ENCODE measurements at places on chromosomes 13 and 19.

DNA sequence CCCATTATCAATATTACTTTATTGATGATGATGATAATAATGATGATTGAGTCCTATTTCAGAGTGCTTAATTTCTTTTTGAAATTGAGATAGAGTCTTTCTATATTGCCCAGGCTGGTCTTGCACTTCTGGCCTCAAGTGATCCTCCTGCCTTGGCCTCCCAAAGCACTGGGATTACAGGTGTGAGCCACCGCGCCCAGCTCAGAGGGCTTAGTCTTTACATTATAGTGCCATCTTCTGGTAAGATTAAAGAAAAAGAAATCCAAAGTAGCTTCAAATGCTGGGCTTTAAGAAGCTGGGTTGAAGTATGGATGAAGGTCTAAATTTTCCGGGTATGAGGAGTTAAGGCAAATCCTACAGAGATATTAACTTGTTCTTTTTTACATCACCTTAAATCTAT lies 3.4 kb upstream of the ZNF333 start:
- DNase-seq, result no peak

- DNase-seq, result peak; percentile 11
These were observed 42.3 kb downstream of the GJA3 start for GRCh38 chr13:20118268-20119140.

DNA sequence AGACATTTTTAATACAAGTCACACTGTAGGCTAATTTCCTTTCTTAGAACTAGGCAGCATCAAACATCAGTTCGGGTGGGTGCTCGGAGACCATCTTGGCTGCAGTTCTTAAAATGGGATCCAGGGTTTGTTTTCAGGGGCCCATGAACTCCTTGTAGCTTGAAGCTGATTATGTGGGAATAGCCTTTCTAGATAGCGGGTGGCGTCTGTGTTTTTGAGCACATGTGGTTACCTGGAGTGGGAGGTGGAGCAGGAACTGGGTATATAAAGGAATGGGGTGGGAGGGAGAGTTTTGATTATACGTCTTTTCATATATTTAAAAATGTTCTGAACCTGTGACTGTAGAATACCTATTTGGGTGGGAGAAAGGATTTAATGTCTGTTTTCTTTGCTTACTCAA lies 12.9 kb downstream of the CLPTM1 start:
- no peak for DNase-seq

DNA sequence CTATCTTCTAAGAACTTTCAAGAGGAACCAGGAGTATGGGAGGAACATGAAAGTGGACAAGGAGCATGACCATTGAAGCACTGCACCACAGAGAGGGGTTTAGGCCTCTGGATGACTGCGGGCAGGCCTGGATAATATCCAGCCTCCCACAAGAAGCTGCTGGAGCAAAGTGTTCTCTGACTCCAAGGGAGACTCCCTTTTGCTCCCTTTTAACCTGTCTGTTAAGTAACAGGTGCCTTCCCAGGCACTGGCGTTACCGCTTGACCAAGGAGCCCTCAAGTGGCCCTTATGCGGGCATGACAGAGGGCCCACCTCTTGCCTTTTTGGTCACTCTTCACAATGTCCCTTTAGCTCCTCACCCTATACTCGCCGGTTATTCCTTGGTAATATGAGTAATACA lies 666.2 kb downstream of the SLITRK6 start:
- no peak for DNase-seq

- DNase-seq, result no peak
These were observed 6.3 kb downstream of the ARHGAP45 start for GRCh38 chr19:1073063-1073955.

DNA sequence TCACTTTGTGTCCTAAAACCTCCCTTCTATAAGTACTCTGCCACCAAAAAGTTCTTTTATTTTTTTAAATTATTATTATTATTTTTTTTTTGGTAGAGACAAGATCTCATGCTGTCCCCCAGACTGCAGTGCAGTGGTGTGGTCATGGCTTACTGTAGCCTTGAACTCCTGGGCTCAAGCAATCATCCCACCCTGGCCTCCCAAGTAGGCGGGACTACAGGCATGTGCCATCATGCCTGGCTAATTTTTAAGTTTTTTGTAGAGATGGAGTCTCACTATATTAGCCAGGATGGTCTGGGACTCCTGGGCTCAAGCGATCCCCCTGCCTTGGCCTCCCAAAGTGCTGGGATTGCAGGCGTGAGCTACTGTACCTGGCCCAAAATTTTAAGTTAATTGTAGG lies 29.1 kb upstream of the GPI start:
- no peak for DNase-seq

GRCh38 chr13:46170687-46171086 lies 11.3 kb downstream of the LCP1 start:
- DNase-seq, result no peak

DNA sequence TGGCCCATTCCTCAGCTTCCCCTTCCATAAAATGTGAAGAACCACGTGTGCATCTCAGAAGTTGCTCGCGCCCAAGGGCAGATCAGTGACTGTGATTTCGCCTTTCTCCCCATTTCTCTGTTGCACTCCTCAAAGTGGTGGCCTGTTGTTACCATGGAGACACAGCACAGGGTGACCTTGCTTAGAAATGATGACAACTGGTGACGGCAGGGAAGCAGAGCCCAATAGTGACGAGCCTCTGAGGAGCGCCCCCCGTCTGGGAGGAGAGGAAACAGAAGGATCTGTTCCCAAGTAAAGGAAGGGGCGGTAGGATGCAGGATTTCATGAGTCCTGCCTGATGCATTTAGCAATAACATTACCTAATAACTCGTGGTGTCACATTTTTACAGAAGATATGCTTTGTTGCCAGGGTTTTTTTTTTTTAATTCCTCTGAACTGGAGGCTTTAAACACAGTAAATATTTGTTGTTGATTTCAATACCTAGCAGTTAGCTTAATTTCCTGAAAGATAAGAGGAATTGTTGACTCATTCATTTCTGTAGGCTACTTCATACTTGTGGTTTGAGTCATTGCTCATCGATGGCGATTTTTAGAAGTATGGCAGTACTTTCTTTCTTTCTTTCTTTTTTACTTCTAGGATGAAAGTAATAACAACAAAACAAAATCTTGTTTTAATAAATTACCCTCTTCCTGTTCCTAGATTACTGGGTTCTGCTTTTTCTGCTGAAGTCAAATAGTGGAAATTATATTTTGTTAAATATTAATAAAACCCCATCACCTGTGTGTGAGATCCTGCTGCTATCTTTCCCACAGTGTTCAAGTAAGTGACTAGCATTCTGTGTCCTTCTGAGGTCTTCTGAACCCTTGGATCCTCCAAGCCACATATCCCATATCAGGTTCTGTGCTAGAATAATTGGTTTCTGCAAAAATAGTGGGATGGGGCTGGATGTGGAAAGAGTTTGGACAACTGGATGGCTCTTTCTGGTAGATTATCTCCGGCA lies 36.0 kb downstream of the MBNL2 start:
- peak; percentile 50 for DNase-seq

DNA sequence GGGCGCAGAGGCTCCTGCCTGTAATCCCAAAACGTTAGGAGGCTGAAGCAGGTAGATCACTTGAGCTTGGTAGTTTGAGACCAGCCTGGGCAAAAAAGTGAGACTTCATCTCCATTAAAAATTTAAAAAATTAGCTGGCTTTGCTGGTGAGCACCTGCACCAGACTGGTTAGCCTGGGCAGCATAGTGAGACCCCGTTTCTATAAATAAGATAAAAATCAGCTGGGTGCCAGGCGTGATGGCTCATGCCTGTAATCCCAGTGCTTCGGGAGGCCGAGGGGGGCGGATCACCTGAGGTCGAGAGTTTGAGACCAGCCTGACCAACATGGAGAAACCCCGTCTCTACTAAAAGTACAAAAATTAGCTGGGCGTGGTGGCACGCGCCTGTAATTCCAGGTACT lies 32.4 kb downstream of the DPRX start:
- no peak for DNase-seq

GRCh38 chr19:40433391-40434216 lies 7.8 kb upstream of the SERTAD1 start:
- DNase-seq, result peak; percentile 79

DNA sequence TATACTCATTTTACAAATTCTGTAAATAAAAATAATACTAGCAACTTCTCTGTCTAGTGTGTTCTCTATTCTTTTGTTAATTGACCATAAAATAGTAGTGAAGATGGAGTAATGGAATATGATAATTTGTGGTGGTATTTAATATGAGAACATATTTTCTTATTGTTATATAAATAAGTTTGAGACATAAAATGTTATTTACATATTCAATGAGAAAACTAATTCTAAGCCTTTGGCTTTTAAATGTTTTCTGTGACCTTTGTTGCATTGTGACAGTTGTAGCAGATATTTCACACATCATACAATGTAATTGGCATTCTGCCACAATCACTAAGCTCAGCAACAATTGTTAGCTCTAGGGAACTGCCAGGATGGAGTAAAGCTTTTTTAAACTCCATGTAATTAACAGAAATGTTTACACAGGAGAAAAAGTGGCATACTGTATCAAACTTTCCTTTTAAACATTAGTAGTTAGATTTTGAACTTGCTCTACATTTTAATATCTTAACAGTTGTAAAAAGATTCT lies 562.1 kb upstream of the PCDH9 start:
- no peak for DNase-seq

- no peak for DNase-seq
These were observed 21.0 kb downstream of the SAE1 start for GRCh38 chr19:47151627-47152026.

GRCh38 chr19:10431943-10432735 lies 11.8 kb downstream of the PDE4A start:
- DNase-seq, result no peak

DNA sequence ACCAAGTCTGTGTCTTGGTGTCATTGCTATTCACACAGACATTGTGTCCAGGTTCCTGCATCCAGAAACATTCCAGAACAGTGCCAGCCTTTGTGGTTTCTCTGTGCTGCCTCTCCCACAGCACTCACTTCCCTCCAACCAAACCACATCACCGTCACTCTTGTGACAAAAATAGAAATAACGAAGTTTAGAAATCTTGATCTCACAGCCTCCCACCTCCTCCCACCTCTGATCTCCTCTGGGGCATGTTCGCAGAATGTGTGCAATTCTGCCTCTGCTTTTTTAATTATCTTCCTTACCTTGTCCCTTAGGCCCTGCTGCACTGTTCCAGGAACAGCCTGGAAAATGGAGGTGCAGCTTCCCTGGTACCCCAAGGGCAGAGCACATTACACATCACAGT lies 8.7 kb upstream of the SERPINE3 start:
- no peak for DNase-seq

DNA sequence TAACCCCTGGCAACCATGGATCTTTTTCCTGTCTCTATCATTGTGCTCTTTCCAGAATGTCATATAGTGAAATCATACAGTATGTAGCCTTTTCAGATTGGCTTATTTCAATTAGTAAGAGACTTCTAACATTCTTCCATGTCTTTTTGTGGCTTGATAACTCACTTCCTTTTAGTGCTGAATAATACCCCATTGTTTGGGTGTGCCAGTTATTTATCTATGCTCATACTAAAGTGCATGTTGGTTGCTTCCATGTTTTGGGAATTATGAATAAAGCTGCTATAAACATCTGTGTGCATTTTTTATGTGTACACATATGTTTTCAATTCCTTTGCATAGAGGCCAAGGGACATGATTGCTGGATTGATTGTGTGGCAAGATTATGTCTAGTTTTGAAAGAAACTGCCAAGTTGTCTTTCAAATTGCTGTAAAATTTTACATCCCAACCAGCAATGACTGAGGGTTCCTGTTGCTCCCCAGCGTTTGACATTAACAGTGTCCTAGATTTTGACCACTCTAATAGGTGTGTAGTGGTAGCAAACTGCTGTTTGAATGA lies 358.9 kb downstream of the ITGBL1 start:
- no peak for DNase-seq

DNA sequence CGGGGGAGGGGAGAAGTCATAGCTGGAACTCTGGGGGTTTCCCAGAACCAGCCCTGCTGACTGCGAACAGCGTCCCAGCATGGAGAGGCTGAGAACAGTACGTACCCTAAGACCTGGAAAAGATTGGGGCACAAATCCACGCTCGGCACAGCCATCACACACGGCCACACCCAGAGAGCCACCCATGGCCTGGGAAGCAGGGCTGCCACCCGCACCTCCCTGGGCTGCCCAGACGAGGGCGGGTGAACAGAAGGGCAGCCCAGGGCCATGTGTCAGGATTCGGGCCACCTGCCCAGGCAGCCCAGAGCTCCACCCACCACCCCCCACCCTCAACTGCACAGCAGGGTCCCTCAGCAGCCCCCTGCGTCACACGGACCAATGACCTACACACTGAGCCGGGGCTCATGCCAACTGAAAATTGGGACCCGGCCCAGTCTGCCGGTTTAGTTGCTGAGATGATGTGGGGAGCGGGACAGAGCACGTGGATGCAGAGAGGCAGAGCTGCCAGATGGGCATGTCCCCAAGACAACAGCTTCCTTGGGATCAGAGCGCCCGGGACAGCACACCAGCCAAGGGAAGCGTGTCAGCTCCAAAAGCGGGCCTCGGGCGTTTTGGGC lies 8.5 kb downstream of the UBXN6 start:
- no peak for DNase-seq

GRCh38 chr19:52935434-52935833 lies 12.2 kb upstream of the ZNF888 start:
- no peak for DNase-seq

- DNase-seq, result peak; percentile 29
These were observed at the start of gene PHLDB3 for GRCh38 chr19:43504426-43505185. Gene PHLDB3, minus strand, starts transcription at chr19:43504746. Its CDS starts 628 bp downstream, at chr19:43504118.

GRCh38 chr13:99303863-99304521 lies 3.2 kb downstream of the GPR183 start:
- no peak for DNase-seq

- peak; percentile 57 for DNase-seq
These were observed 40.2 kb downstream of the SMIM24 start for GRCh38 chr19:3440082-3440481.

DNA sequence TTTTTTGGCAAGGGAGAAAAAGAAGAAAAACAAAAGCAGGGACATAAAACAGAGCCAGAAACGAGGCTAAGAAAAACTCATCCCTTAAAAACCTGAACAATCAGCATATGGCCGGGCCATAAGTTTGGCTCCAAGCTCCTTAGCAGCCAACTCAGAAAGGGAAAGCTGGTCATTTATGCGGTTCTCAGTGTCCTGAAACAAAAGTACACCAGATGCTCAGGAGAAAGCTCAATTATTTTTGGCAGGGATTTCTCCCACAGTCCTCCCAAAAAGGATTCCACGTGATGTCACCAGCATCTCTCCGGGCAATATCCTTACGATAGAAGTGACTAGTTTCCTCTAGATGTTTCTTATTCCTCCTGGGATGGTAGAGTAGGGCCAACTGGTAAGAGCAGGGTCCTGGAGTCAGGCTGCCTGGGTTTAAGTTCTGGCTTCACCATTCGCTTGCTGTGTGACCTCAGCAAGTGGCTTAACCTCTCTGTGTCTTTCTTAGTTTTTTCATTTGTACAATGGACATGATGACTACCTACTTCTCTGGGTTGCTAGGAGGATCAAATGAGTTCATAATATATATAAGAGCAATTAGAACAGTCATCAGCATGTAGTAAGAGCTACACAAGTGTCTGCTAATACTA lies 34.0 kb downstream of the PIN1 start:
- no peak for DNase-seq
